ENCODE measurements at places on chromosomes 2 and 18.

DNA sequence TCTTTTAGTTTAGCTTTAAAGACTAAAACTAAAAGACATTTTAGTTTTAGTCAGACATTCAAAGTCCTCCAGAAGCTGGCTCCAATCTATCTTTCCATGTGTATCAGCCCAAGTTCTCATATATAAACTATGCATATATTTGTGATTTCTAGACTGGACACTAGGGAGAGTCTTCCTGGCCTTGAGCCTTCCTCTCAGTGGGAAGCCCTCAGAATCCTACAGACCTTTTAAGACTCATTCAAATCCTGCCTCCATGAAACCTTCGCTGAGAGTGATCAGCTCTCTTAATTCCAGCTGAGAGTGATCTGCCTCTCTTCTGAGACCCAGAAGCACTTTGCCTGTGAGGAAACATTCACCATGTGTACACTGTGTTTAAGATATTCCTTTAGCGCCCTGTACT lies 452.7 kb downstream of the TGIF1 start:
- no peak for DNase-seq

- DNase-seq, result no peak
Observed at GRCh38 chr2:169752752-169753151, 19.1 kb downstream of the KLHL23 start.

- no peak for DNase-seq
Observed at GRCh38 chr18:78911751-78912283, 67.8 kb upstream of the SALL3 start.

DNA sequence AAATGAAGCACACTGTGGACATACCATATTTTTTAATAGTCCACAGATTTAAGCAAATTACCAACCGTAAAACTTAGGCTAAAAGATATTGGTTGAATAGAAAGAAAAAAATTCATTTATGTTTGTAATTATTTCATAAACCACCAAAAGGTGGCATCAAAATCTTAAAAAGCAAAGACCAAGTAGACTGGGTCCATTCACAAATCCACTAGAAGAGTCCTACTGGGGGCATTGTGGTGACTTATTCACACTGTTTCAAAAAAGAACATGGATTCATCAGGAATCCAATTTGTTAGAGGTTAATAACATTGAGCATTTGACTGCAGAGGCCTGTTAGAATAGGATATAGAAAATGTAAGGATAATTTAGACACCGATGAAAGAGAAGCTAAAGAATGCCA lies 194.9 kb upstream of the KYNU start:
- no peak for DNase-seq

DNA sequence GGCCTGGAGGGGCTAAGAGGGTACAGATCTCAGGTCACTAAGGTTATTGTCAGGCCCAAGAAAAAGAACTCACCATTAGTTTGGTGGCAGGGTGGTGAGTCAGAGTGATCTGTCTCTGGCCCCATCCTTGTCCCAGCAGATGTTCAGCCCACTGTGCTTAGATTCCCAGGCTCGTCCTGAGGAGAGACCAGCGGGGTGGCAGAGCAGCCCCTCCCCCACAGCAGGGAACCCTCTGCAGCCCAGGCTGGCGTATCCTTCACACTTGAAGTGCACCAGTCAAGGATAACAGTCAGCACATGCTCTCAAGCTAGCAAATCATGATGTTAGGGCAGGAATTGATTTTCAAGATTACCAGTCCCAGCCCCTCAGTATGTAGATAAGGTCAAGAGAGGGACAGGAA lies 43.1 kb downstream of the TMEM185B start:
- no peak for DNase-seq

GRCh38 chr18:60327880-60328279 lies 44.7 kb downstream of the MC4R start:
- no peak for DNase-seq

DNA sequence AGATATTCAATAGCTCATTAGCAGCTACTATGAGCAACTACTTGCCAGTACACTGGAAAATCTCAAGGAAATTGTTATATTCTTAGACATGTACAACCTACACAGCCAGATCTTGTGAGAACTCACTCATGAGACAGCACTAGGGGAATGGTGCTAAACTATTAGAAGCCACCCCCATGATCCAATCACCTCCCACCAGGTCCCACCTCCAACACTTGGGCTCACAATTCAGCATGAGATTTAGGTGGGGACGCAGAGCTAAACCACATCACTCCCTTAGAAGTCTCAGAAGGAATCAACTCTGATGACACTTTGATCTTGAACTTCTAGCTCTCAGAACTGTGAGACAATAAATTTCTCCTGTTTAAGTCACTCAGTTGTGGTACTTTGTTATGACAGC lies 418.3 kb upstream of the SPHKAP start:
- no peak for DNase-seq

GRCh38 chr2:55111570-55112228 lies 61.4 kb upstream of the RTN4 start:
- DNase-seq, result no peak

GRCh38 chr18:3652380-3653262 lies 202.6 kb downstream of the TGIF1 start:
- peak; percentile 22 for DNase-seq

DNA sequence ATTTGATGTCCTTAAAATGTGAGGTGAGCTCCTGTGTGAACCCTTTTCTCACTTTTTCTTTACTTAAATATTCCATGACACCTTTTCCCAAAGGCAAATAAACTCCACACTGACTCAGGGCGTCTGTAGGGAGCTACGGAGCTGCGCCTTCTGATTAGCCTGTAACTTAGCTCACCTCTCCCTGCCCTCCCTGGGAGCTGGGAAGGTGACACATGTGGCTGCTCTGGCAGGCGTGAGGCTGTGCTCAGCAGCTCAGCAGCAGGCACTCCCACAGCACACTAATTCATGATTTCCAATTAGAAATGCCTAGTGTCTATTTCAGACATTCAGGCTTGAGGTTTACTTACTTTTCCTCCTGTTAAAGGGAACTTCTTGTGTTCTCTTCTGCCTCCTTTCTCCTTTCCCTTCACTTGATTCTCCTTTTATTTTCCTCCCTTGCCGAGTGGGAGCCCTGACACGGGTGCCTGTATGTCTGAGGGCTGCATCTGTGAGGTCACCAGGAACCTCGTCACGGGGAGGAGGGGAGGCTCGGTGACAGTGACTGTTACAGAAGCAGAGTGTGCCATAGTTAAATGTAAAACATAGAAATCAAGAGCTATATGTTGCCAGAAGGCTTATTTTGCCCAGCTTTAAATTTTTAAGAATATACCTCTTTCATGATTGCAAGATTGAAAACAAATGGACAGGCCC lies 437.1 kb downstream of the DCDC2C start:
- no peak for DNase-seq

DNA sequence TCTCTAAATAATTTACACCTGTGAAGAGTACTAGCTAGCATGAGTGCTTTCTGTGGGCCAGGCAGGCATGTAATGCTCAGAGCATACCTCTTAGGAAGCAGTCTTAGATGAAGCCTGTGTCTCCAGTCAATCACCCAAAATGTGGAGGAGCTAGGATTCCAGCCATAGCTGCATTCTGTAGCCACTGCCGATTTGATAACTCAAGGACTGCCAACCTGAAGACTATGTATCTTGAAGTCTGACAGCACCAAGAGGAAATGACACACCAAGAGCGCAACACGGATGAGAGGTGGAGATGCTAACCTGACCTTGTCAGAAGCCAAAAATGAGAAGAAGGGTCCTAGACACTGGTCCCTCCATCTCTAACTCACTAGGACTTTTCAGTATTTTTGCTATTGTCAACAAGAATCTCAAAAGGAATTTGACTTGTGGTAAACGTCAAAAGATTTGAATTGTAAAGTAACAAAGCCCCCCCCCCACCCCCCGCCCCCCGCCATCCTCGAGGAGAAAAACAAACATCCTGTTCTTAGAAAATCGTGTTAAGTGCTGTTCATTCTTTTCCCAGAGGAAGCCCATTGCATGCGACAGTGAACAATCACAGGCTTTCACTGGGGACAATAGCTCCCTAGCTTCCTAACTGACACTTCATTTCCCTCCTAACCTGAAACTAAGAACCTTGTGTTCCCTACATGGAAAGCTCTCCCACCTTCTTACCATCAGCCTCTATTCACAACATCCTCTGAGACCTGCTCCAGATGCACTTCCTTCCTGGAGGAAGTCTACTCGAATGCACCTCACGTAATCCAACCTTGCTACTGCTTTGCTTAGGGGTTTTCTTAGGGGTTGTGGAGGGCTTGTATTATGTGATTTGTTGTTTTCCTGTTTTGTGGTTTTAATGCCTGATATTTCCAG lies 14.7 kb downstream of the CDC42EP3 start:
- DNase-seq, result no peak

DNA sequence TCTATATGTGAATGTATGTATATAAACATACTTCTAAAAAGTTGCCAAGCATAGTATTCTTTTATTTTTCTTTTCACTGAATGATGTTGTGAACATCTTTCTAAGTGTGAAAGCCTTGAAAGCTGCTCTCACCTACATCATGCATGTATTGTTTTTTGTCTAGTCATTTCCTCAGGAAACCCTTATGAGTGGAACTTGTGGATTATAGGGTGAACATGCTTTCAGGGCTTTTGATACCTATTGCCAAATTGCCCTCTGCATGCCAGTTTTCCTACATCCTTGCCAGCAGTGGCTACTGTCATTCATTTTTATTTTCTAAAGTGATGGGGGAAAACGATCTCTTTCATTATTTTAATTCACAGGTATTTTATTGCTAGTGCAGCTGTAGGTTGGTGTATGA lies 78.3 kb downstream of the ADAM23 start:
- DNase-seq, result no peak

DNA sequence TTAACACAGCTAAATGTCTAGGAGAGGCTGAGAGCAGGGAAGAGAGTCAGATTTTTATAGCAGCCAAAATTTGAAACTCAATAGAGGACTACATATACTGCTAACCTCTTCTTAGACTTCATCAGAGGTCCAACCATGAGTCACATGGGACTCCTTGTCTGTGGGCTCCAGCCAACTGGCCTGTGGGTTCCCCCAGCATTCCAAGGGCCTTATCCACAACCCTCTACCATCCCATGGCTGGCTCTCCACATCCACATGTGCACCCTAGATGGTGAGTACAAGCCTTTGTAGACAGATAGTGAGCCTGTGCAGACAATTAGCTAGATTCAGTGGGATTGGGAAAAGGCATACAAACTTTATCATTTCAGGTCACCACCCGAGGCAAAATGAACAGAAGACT lies 901.9 kb upstream of the ZEB2 start:
- DNase-seq, result no peak

GRCh38 chr18:77127769-77128671 lies 4.6 kb downstream of the MBP start:
- no peak for DNase-seq

DNA sequence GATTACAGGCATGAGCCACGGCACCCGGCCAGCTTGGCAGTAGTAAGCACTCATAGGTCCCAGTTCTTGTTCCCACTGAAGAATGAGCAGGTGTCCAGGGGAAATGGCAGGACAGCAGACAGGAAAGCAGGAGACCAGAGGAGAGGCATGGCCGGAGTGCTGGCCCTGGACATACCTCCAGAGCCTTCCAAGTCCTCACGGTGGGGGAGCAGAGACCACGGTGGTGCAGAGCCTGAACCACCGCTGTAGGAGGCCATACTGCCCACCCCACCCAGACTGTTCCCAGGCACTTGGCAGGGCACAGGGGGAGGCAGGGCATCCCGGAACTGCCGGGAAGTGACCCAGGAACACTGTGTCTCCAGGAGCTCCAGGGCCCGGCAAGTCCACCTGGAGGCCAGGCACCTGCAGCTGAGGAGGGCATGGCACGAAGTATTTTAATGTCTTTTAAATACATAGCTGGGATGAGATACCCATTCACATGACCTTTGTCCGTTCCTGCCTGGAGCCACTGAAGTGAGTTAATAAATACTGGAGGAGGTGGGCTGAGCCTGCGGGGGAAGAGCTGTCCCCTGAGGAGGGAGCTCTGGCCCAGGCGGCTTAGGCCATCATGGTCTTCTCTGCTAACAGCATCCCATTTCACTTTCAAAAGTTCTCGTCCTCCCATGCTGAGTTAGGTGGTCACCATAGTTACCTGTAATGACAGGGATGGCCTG lies 49.7 kb upstream of the TFCP2L1 start:
- DNase-seq, result no peak

GRCh38 chr2:122100346-122100745 lies 344.9 kb downstream of the TSN start:
- no peak for DNase-seq

- no peak for DNase-seq
Observed at GRCh38 chr2:221034973-221035372, 537.1 kb downstream of the EPHA4 start.

- DNase-seq, result no peak
Observed at GRCh38 chr2:179233626-179234430, 30.8 kb downstream of the SESTD1 start.

DNA sequence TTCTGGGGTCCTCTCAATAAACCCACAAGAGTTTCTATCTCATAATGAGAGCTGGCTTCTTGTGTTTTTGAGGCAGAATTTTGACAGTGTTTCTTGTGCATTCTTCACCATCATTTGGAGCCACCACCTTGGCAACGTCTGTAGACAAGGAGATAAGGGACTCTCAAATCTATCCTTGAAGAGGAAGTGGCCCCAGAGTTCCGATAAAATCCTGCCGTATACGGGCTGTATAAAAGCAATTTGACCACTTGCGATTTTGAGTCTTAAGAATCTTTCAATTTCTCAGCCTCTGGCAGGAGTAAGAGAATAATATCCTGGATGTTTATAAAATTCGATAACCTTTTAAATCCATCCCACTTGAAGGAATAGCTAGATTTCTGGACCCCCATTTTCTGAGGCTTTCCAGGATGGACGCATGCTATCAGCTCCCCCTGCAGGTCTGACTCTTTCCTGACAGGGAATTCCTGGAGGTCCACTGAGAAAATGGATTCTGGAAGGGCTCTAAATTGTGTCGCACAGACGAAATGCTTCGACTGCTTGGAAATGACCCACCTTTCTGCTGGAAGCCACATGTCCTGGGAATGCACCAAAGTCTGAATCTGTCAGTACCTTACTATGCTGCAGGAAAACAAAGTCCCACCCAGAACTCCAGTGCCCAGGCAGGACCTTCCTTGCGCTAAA lies 54.1 kb downstream of the E2F6 start:
- no peak for DNase-seq

- no peak for DNase-seq
Observed at GRCh38 chr2:74512744-74513604, 1.3 kb upstream of the TLX2 start.

DNA sequence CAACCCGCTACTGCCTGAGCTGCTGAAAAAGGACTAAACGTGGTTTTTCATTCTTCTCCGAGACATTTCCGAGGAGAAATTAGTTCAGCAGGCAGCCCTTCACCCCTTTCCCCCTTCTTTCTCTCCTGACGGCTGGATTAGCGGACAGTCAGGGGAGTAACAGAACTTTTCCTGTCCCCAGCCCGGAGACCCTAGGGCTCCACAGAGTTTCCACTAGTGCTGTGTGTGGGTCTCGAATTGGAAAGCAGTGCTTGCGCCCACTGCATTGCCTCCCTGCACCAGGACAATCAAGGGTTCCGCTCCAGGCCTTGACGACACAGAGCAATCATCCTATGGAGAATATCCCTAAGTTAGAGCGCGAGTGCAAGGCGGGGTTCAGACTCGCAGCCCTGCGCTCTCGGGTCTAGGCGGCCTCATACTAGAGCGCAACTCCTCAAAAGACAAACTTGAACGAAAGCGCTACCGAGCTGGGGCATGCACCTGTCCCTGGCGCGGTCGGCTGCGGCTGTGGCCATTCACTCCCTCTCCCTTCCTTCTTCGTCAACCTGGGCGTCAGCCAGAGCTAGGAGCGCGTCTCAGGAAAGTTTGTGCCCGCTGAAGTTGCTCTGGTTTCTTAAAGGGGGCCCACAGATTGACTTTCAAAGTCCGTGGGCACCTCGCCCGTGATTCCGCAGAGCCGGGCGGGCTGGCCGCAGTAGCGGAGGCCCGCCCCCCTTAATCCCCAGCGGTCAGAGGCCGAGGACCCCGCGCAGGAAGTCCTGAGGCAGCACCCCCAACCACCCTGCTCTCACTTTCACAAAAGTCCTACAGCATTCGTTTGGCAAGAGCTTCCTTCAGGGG lies 801 bp downstream of the OSR1 start:
- DNase-seq, result no peak
